Coronary artery (tissue), 2 donors: ENCODE measurements at places on chromosomes 2 and 18.
A peak's percentile ranks its signal among the peaks of the same experiment; 100 is the strongest.

DNA sequence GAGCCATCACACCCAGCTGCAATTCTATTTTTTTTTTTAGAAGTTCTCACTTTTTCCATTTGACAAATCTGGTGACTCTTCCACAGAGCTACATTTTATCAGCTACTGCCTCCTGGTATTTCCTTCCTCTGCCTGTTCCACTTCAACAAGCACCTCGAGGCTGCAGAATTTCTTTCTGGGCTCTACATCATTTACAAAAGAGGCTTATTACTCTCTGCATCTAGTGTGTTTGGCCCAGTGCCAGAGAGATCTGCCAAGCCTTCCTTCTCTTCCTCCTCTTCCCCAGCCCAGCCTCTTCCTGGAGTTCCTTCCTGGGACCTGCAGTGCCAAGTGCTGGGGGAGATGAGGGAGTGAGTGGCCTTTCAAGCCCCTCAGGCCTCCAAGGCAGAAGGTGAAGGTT is 119.6 kb upstream of the ITGA6 start:
- no peak for DNase-seq

- no peak for DNase-seq
Observed at GRCh38 chr2:122328816-122329215, 573.4 kb downstream of the TSN start.

DNA sequence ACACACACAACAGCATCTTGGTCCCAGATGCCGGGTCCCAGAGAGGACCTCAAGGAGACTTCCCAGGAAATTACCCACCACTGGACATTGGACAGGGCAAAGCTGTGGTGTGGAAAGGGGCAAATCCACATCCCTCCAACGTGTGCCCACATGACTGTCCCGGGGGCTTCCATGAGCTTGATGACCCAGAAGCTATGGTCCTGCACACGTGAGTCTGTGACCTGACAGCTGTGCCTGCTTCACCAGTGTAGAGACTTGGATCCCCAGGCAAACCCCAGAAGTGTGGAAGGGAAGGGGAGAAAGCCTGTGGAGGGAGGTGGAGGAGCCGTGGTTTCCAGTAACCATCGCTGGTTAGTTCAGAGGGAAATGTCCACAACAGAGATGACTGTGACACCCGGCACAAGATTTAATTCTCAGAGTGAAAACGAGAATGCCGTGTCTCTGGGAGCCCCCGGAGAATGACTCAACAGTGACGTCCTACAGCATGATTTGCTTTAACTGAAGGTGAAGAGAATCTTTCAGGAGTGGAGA is 19.1 kb upstream of the GPR55 start:
- DNase-seq, result peak; percentile 52

- no peak for DNase-seq
Observed at GRCh38 chr2:12428786-12429185, 287.9 kb upstream of the TRIB2 start.

DNA sequence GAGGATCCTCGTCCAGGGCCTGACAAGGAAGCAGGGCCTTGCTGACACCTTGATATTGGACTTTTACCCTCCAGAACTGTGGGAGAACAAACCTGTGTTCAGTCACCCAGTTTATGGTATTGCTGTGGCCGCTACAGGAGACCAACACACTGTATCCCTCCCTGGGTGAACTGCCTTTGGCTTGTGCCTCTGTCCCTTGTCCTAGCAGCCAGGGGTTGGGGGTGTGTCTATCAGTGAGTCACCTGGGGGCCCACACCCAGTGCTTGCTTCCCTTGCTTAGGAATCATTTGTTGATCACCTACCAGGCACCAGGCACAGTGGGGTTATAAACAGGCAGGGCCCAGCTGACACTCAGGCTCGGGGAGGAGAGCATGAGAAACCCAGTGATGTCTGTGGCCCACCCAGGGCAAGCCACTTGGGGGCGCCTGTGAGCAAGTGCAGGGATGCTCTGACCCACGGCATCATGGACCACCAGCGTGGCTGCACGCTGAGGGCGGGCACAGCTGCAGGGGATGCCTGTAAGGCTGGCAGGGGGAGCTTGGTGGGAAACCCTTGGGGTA is 17.1 kb downstream of the TMEM185B start:
- no peak for DNase-seq

DNA sequence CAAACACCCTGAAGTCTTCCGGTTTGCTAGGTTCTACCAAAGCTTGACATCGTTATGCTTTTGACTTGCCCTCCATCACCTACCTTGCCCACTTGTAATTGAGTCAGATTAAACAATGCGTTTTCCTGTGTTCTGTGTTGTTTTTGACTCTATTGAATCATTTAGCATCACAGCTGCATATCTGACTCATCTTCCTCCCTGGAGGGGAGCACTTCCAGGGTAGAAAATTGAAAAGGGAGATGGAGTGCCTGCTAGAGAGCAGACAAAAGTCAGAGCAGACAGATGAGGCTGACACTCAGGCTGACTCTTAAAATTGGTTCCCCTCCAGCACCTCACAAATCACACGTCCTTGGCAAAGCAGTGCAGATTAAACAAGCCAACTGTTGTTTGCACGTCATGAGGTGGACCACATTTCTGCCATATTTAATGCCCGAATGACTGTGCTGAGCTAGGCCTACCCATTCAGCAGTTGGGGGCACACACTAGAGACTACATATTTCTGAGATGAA is 2.2 kb downstream of the MPP4 start:
- DNase-seq, result no peak

DNA sequence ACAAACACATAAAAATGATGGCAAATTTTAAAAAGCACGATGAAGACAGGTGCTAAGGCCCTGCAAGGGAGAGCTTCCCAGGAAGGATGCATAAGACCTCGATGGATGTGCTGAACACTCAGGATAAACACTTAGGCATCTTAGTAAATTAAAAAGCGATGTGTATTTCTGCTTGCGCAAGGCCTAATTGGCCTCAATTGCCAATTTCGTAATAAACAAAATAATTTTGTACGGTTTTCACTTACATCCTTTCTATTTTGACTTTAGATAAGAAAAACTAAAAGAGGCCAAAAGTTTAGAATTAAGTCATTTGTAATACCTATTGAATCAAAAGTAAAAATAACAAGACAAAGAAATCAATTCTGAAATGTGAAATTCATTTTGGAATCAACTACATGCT is 189.1 kb downstream of the TCF4 start:
- no peak for DNase-seq

DNA sequence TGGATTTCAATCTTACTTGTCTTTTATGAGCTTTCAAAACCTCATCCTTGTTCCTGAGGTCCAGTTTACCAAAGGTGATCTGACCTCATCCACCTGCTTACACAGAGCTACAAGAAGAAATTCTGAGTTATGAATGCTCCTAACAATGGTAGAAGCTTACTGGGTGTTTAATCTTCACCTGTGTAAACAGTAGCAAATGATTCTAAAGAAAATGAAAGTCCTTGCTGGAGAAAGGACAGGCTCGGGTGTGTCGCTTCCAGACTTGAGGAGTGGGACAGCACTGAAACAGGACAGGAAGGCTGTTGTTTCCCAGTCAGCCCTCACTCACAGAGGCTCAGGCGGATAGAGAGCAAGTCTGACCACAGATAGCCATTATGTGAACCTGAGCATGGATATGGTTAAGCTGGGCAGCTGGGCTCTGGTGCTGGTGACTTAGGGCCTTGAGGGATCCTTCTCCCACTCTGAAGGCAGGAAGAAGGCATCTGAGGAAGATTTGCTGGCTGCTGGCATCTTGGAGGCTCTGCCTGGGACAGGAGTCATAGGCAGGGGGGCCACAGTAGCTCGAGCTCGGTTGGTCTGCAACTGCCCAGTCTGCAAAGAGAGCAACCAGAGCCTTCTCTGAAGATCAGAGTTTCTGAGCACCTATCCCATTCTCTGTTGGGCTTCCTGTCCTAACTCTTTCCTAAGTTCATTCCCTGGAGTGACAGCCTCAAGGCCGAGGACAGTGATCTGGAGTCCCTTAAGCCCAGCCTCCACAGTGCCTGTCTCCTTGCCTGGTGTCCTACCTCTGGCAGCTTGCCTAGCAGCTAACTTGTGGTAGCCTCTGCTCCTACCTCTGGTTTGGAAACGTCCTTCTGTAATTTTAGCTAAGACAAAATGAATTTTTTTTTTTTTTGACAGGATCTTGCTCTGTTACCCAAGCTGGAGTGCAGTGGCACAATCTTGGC is 4.0 kb downstream of the DOK1 start:
- peak; percentile 61 for DNase-seq

DNA sequence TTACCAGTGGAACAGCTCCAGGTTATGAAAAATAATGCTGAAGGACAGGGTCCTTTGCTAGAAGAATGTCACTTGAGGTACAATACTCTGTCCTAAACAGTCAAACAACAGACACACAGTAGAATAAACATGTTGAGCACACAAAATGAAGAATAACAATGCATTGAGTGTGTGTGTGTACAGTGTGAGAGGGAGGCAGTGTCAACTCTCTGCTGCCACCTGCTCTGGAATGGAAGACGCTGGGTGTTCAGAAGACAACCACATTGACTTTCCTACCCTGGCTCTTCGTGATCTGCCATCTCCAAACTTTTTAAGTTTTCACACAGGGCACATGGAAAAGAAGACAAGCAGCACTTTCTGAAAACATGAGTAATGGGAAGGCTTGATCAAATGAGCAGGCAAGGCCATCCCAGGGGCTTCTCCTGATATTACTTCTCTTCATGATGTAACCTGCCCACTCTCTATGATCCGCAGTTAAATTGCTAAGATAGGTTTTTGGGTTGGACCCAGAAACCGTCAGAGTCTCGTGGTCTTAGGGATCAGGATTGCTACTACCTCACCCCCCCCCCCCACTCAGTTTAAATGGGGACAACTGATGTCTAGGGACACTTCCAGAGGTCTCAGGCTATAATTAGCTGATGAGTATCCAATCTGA is 533.2 kb upstream of the TNP1 start:
- DNase-seq, result no peak

GRCh38 chr18:36130039-36130831 is 536 bp downstream of the ELP2 start:
- no peak for DNase-seq

GRCh38 chr18:76121011-76121410 is 374.0 kb downstream of the ZNF516 start:
- DNase-seq, result no peak

DNA sequence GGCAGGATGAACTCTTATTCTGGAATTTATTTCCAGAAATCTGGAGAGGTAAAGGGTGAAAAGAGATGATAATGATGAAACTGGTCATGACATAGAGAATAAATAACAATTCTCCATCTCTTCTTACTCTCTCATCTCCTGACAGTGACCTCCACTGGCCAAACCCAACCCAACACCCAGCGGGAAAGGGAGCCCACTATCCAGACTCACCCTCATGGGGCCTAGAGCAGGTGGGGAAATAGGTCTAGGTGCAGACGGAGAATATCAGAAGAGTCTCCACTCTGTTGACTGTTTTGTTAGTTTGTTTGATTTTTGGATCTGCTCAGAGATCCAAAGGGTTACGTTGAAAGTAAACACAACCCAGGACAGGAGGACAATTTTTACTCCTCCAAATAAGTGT is 263.2 kb upstream of the PARD3B start:
- DNase-seq, result no peak

- no peak for DNase-seq
Observed at GRCh38 chr2:118449401-118449800, 361.1 kb downstream of the INSIG2 start.

DNA sequence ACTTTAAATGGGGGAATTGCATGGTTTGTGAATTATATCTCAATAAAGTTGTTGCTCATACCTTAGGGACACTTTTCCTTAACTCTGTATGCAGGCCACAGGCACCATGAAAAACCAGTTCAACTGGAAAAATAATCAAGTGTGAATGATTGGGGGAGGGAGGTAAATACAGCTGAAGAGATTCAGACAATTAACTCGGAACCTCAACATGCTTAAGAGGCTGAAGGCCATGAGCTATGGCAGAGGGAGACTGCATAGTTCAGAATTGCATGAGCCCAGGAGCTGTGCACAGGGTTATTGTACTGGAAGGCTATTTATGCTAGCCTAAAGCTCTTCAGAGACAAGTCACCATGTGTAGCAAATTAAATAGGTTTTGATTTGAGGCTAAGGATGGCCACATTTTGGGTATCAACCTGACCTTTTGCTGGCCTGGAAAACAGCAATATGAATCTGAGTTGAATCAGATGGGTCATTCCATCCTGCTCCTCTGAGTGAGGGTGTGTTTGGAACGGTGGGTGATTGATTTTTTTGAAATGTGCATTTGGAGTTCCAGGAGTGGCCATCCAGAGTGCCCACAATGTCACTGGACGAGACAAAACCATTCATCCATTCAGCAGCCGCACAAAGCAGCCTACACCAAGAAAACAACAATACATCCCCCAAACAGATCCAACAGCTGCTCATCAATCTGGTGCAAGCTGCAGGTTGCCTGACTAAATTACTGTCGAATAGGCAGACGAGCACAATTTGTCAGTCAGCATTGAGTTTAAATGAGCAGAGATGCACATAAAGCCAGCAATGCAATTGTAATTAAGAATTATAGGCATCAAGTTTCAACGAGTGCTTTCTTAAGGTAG is 42.5 kb downstream of the HRH4 start:
- peak; percentile 16 for DNase-seq

DNA sequence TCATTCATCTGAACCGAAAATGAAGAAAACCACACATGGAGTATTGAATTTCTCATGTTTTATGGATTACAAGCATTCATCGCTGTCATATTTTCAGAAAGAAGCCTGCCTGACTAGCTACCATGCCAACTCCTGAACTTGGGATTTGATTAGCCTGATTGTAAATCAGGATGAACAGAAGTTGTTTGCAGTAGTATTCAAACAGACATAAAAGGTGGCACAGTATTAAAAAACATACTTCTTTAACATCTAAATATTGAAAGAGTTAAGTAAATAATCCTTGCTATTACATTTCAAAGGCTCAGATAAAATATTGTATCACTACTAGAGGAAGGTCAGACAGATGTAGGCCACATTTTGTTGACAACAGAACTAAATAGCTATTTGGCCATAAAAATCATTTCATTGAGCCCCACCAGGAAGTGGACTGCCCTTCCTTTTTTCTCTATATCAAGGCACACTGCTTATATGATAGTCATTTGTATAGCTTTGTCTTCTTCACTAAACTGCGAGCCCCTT is 21.6 kb downstream of the SLC38A11 start:
- DNase-seq, result no peak

- no peak for DNase-seq
Observed at GRCh38 chr2:107545851-107546250, 280.8 kb upstream of the RGPD4 start.

- peak; percentile 95 for DNase-seq
Observed at GRCh38 chr2:219451661-219452360, 17.2 kb downstream of the SPEG start.

DNA sequence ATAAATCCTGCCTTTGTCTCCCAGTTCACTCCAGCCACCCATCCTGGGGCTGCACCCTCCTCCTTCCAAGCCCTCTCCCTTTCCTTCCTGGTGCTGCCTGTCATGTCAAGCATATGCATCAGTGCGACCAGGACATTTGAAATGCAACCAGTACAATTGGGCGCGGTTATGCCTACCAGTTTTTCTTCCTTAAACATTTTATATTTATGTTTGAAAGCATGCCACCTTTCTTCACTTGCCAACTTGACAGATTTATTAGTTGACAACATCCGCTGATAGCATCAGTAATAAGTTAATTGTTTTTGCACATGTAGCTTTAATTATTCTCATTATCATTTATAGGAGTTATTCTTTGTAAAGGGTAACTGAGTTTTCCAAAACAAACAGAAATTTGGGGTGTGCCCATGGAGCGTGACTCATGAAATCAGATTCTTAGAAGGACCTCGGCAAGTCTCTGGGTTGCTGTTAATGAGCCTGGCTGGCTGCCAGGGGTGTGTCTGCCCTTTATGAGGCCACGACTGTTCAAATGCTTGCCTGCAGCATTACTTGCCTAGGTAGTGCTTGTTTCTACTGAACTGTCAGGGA is 32.8 kb upstream of the IL1B start:
- no peak for DNase-seq

GRCh38 chr2:108220942-108221541 is 18.7 kb upstream of the SULT1C3 start:
- DNase-seq, result peak; percentile 75
